ENCODE measurements at places on chromosomes 1 and 21.

- DNase-seq: no peak
Observed at GRCh38 chr1:215133532-215133931, 51.0 kb downstream of the KCNK2 start.

GRCh38 chr1:40532062-40532389, 589 bp downstream of the ZNF684 start:
- no peak for DNase-seq

GRCh38 chr1:109218516-109218915, 4.8 kb downstream of the SARS1 start:
- DNase-seq: no peak

GRCh38 chr1:238861342-238862066, 524.9 kb upstream of the CHRM3 start:
- no peak for DNase-seq

DNA sequence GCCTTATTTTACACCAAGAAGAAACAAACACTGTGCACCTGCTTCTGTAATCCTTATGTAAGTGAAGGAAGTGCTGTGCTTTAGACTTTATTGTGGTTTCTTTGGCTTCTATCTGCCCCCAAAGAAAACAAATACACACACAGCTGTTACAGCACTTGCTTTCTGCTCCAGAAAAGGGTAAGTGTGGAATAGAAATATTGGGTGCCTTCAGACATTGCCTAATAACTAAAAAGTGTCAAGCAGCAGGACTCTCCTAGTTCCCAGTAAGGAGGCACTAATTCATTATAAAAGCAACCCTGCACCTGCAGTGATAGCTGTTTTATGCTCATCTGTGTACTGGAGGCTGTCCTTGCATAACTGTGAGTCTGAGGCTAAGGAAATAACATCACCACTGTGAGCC, 23.4 kb upstream of the PRRX1 start:
- no peak for DNase-seq

Data from eye (tissue), 1 donor.